A375 (cell line): ENCODE measurements at places on chromosomes 13 and 19. TPM values are rescaled to one million over a fixed set of nuclear protein-coding genes. Genes with fewer than 3 reads are reported as not detected.

ZNF274 gene
- 31.2 and 31.4 TPM in 2 replicates for total RNA-seq

KIR2DL3 gene
- total RNA-seq = not detected in 2 replicates

CCDC8 gene
- total RNA-seq = not detected in 2 replicates

RFXAP gene
- 2.3 and 3.0 TPM in 2 replicates for total RNA-seq

ZNF8 gene
- total RNA-seq = 6.1 and 6.5 TPM in 2 replicates

LACC1 gene
- 2.5 and 2.9 TPM in 2 replicates for total RNA-seq

CYP4F22 gene
- total RNA-seq = not detected in 2 replicates

UNC13A gene
- total RNA-seq = 1.6 and 2.3 TPM in 2 replicates

NLRP11 gene
- 0.75 and 1.3 TPM in 2 replicates for total RNA-seq

NCLN gene
- total RNA-seq = 67.4 and 75.8 TPM in 2 replicates

INSL3 gene
- not detected in 2 replicates for total RNA-seq

CDC37 gene
- total RNA-seq = 639 and 659 TPM in 2 replicates

JOSD2 gene
- 42.8 and 58.6 TPM in 2 replicates for total RNA-seq

EFNB2 gene
- 13.7 and 15.3 TPM in 2 replicates for total RNA-seq

MEIOSIN gene
- 0.40 TPM in 1 of 2 replicates, not detected in the other for total RNA-seq

KCNN4 gene
- total RNA-seq = 150 and 157 TPM in 2 replicates

OR7C1 gene
- 0.30 TPM in 1 of 2 replicates, not detected in the other for total RNA-seq

MAST1 gene
- total RNA-seq = 0.45 and 2.2 TPM in 2 replicates

CBY2 gene
- total RNA-seq = not detected in 2 replicates

HNRNPUL1 gene
- total RNA-seq = 215 and 217 TPM in 2 replicates

CFD gene
- total RNA-seq = 2.1 and 3.5 TPM in 2 replicates

ZNF99 gene
- total RNA-seq = 0.03 TPM in 1 of 2 replicates, not detected in the other

ZNF560 gene
- total RNA-seq = 1.4 and 3.7 TPM in 2 replicates

CLDND2 gene
- 0.64 TPM in 1 of 2 replicates, not detected in the other for total RNA-seq

MATK gene
- total RNA-seq = not detected in 2 replicates

GJA3 gene
- 2.2 and 2.4 TPM in 2 replicates for total RNA-seq

LYPD5 gene
- 1.0 and 4.5 TPM in 2 replicates for total RNA-seq

PHF11 gene
- total RNA-seq = 4.3 and 9.0 TPM in 2 replicates

LPAR2 gene
- total RNA-seq = 5.9 and 7.5 TPM in 2 replicates

KLK13 gene
- not detected in 2 replicates for total RNA-seq

GJB6 gene
- total RNA-seq = not detected in 2 replicates

CEBPA gene
- total RNA-seq = 1.1 and 1.9 TPM in 2 replicates

C5AR1 gene
- total RNA-seq = 0.64 TPM in 2 replicates

NPAS1 gene
- total RNA-seq = 2.7 and 2.9 TPM in 2 replicates

ZNF526 gene
- total RNA-seq = 7.0 and 7.4 TPM in 2 replicates

OR7D2 gene
- total RNA-seq = not detected in 2 replicates

MAB21L1 gene
- 1.4 and 1.5 TPM in 2 replicates for total RNA-seq

KCNJ14 gene
- total RNA-seq = 2.1 and 3.1 TPM in 2 replicates

PLK5 gene
- total RNA-seq = not detected in 2 replicates

C13orf42 gene
- not detected in 2 replicates for total RNA-seq

HSH2D gene
- not detected in 2 replicates for total RNA-seq

ZNF583 gene
- 2.5 and 2.9 TPM in 2 replicates for total RNA-seq

RYR1 gene
- 0.05 and 0.19 TPM in 2 replicates for total RNA-seq

NLRP9 gene
- total RNA-seq = not detected in 2 replicates

FGF21 gene
- 0.11 and 1.8 TPM in 2 replicates for total RNA-seq

ZNF730 gene
- total RNA-seq = 2.7 and 3.2 TPM in 2 replicates

HSPB6 gene
- 0.40 TPM in 1 of 2 replicates, not detected in the other for total RNA-seq
